ENCODE measurements at places on chromosomes 2 and 18.

- DNase-seq, result no peak
Measured at GRCh38 chr18:3061581-3062312, 48.8 kb upstream of the LPIN2 start.

- no peak for DNase-seq
Measured at GRCh38 chr18:59021500-59021899, 118.2 kb upstream of the SEC11C start.

- no peak for DNase-seq
Measured at GRCh38 chr2:8543060-8543382, 138.8 kb upstream of the ID2 start.

- DNase-seq, result no peak
Measured at GRCh38 chr2:88897715-88898114, 206.2 kb downstream of the RPIA start.

DNA sequence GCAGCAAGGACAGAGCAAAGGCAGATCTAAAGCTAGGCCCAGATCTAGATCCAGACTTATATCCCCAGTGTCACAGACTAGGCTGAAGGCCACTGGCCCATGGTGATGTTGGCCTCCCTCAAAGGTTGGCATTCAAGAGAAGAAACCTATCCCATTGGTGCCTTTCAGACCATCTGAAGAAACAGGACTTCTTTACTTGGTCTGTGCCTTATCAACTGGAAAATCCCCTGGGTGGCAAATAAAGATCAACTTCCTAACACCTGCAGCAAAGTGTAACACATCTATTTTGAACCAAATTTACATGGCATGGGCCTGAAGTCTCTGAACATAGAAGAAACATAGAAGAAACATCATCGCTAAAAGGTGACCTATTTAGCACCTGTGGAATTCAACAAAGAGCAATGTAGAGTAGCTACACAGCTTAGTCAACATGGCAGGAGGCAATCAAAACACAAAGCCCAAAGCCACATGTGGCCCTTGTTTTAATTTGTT, 35.8 kb downstream of the METTL4 start:
- no peak for DNase-seq

GRCh38 chr2:6730649-6731532, 134.8 kb downstream of the CMPK2 start:
- DNase-seq, result no peak

DNA sequence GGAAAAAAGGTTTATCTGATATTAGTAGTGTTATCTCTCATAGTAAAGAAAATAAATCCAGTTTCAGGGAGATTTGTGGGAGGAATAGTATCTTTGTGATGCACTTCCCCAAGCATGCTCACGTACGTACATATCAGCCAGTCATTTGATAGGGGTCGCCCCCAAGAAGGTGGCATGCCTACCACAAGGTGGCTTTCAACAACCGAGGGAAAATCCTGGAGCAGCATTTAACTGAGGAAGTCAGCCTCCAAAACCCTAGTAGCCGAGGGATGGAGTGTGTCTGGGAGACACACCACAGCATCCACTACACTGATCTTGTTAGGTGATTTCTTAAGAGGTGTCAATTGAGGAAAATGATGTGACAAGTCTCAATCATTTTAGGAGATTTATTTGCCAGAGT, 623.9 kb downstream of the NYAP2 start:
- no peak for DNase-seq

- no peak for DNase-seq
Measured at GRCh38 chr2:96928277-96928781, 58.1 kb downstream of the FAM178B start.

DNA sequence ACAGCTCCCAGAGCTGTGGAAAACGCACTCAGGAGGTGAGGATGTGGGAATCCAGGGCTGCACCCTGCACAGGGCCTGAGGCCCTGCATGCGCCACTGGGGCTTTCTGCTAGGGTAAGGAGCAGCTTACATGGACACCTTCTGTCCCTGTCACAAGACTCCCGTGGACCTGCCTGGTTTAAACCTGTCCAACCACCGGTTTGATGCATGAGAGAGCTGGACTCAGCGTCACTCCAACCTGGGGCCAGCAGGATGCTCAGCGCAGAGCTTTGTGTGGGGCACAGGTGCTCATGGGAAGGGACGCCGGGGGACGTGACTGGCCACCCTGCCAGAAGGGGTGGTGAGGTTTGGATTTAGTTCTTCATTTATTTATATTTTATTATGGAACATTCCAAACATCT, 24.2 kb downstream of the SNORC start:
- no peak for DNase-seq

- DNase-seq, result no peak
Measured at GRCh38 chr2:25201265-25201664, 32.9 kb upstream of the POMC start.

- no peak for DNase-seq
Measured at GRCh38 chr2:218516614-218517013, 51.5 kb downstream of the USP37 start.

GRCh38 chr2:1147873-1148612, 197.4 kb downstream of the SNTG2 start:
- no peak for DNase-seq

DNA sequence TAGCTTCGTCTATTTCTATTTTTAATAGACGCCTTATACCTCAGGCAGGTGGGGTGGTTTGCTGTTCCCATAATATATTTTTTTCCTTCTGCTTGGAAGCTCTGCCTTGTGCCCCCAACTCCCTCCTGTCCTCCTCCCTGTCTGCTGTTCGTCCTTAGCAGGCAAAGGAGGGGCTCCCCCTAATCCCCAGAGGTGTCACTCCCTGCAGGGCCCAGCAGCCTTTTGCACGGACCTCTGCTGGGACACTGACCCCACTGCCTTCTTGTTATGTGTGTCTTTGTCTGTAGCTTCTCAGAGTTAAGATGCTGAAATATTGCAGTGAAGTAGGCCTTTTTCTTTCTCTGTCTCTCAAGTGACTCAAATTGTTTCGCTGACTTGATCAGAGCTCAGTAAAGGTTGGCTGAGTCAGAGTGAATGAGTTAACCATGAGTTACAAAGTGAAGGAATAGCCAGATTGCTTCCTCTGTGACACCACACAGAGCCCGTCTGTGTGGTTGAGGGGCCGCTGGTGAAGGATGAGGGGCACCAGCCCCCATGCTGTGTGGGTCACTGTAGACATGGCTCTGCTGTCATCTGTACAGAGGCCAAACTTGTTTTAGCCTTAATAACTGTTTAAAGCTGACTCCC, 47.7 kb downstream of the PRKCE start:
- no peak for DNase-seq

DNA sequence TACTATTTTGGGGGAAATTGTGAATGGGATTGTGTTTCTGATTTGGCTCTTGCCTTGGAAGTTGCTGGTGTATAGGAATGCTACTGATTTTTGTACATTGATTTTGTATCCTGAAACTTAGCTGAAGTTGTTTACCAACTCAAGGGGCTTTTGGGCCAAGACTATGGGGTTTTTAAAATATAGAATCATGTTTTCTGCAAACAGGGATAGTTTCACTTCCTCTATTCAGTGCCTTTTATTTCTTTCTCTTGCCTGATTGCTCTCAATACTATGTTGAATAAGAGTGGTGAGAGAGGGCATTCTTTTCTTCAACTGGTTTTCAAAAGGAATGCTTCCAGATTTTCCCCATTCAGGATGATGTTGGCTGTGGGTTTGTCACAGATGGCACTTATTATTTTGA, 1383.8 kb upstream of the ACVR2A start:
- DNase-seq, result no peak
